Suprapubic skin (tissue), 4 donors: ENCODE measurements at places on chromosomes 4 and X. TPM values are rescaled to one million over a fixed set of nuclear protein-coding genes. Genes with fewer than 3 reads are reported as not detected.

The AKAP14 gene
- total RNA-seq = not detected

- DNase-seq = no peak
Observed at GRCh38 chrX:155966876-155967275, 30.6 kb upstream of the IL9R start.

DNA sequence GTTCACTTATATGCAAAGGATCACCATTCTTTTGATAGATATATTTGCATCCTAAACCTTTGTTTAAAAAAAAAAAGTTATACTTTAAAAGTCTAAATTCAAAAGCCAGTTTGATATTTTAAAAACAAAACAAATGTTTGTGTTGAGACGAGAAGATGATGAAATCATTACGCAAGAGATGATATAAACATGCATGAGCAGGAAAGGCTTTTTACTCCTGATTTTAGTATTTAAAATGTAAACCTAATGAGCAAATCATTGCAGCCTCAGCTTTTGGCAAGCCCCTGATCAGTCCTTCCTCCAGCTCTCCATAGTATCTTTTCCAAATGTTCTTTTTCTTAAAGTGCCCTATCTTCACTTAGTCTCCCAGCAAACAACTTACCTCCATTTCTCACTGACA is 115.6 kb downstream of the ARAP2 start:
- DNase-seq = no peak

The NUDT10 gene
- 0.80 TPM for total RNA-seq

- no peak for DNase-seq
Observed at GRCh38 chr4:4311193-4311592, 21.1 kb downstream of the ZBTB49 start.

- no peak for DNase-seq
Observed at GRCh38 chr4:30920043-30920442, 199.9 kb downstream of the PCDH7 start.

The MAP3K15 gene
- not detected for total RNA-seq
